Cardiac fibroblast (primary cell): ENCODE measurements at places on chromosomes 16 and 17.

DNA sequence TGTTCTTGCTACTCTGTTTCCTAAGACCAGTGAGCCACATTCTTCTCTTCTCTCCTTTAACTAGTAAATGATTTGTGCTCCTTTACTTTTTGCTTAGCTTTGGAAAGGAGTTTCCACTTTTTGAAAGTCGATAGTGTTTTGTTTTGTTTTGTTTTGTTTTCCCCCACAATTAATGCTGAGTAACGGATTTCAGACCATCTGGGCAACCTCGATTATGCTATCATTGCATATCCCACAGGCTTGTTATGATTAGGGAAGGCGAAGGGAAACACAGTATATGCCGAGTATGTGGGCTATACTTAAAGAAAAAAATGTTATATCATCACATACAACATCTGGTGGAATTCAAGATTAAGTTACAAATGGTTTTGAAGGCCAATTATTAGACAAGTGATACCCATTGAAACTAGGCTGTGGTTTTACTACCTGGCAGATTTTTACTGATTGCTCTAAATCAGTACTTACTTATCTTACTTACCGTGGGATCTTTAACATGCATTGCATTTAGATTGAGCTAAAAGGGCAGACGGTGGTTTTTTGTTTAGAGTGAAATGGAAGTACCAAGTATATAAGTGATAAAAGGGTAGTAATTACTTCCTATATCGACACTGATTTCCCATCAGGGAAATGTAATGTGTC, 361.3 kb upstream of the SOX9 start:
- DNase-seq, result no peak

DNA sequence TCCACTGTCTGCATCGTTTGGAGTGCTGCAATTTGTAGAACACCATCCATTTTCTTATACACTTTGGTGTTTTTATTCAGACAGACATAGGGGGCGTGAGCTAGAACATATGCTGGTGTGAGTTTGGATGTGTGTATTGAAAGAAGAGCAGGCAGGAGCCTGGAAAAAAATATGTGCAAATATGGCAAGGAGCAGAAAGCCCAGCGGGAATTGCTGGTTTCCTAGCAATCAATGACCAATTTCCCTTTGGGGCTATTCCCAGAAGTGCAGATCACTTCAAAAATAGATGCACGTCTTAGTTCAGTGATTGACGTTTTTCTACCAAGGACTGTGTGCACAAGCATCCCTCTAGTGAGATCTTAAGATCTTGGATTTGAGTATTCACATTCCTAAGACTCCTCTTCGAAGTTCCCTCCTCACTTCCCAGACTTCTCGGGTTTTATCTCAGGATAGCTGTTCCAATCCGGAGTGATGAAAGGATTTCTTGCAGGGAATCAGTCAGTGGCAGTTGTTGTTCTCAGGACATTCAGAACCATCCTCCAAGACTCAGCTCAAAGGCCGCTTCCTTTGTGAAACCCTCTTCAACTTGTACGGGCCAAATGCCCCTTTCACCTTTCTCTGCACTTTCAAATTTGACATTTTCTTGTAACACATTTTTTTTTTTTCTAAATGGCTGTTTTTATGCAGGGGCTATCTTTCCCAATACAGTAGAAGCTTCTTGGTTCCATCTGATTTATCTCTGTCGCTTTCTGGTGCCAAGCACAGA, 268.7 kb upstream of the ASIC2 start:
- no peak for DNase-seq

DNA sequence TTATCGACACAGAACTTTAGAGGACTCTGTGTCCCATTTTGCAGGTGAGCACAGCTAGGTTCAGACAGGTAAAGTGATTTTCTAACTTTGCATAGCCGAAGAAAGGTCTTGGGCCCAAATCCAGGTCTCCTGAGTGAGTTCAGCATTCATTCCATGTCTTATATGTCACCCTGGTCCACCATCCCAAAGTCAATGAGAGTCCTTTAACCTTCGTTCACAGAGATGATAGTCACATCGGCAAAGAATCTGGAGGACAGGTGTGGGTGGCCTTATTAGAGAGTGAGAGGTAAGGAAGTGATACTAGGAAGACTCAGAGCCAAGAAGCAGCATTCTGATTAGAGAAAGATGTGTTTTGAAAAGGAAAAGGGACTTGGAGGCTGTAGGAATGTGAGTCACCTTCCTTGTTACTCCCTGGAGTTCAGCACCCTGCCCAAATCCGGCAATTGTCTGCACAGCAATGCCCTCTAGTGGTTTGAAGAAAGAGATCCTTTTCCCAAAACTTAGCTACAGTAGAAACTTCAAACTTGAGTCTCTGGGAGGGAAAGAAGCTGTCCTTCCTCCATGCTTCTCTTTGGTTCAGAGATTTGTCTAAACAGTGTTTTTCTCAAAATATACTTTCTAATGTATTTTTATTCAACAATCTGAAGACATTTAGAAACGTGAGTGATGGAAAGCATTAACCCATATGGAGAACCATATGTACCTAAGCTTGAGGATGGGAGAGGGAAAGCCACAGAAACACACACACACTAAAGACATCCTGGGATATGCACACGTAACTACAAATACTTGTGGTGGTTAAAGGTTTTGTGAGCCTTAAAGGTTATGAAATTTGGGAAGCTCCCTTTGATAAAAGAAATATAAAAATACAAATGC, 96.4 kb upstream of the SHISA6 start:
- DNase-seq, result peak; percentile 45

DNA sequence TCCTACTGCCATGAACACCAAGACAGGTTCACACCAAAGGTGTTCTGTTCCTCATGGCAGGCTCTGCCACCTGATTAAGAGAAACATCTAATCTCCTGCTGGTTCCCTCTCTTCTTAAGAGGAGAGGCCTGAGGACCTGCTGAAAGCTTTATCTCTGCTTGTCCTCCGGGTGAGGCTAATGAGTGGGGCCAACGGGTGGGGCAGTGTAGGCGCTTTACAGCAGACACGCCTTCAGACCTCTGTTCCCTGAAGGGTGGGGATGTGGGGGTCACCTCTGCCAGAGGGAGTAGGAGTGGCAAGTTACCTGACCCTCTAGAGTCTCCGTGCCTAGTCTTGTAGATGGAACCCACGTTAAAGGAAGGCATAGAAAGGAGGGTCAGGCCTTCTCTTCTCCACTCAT, 4.2 kb upstream of the MRM1 start:
- DNase-seq, result no peak

DNA sequence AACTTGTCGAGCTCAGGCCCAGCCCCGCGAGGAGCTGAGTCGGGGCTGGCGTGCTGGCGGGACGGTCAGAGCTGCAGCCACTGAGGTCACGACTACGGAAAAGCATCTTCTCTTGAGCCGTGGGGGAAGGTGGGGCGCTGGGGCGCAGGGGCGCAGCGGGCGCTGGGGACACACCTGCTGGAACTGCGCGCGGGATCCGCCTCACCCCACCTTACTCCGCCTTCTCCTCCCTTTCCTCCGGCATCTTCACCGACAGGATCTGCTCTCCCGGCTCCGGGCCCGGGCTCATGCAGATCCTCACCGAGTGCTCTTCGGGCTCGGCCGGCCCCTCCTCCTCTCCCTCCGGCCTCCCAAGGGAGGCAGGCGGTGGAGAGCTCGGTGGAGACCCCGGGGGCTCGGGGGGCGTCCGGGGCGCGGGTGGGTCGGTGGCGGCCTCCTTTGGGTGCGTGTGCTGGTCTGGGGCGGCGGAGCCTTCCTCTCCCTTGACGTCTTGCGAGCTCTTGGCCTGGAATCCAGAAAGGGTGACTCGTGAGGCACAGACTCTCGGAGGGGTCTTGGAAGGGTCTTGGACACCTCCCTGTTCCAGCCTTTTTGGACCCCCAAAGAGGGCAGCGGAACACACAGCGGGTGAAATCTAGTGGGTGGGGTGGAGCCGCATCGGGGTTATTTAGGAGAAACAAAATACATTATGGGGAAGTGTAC, 81.8 kb upstream of the KIFC3 start:
- DNase-seq, result no peak

DNA sequence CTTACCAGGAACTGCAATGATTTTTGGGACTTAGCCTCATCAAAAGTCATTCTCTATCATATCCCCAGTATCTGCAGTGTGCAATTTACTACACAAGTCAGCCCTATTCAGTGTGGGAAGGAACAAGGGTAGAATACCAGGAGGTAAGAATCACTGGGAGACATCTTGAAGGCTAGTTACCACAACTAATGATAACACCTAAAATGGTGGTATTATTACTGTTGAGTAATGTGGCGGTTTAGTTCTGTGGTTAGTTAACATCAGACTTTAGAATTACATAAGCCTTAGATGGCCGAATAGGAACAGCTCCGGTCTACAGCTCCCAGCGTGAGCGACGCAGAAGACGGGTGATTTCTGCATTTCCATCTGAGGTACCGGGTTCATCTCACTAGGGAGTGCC, 567.9 kb upstream of the CDH11 start:
- DNase-seq, result no peak

GRCh38 chr16:25140459-25140858, 28.9 kb downstream of the LCMT1 start:
- no peak for DNase-seq

DNA sequence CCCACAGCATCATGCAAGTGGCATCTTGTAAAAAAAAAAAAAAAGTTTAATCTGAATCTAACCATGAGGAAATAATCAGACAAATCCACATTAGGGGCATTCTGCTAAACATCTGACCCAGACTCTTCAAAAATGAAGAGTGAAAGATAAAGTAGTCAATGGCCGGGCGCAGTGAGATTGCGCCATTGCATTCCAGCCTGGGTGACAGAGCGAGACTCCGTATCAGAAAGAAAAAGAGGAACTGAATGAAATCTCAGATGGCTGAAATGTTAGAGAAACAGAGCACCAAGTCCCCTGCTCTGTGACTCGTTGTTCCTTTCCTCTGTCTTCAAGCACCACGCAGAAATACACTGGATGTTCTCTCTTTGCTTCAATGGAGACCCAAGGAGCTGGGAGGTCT, 12.7 kb upstream of the RNF135 start:
- no peak for DNase-seq

GRCh38 chr16:72860726-72861562, 187.0 kb downstream of the ZFHX3 start:
- DNase-seq, result no peak

GRCh38 chr17:72710834-72711233, 381.7 kb downstream of the SLC39A11 start:
- no peak for DNase-seq

DNA sequence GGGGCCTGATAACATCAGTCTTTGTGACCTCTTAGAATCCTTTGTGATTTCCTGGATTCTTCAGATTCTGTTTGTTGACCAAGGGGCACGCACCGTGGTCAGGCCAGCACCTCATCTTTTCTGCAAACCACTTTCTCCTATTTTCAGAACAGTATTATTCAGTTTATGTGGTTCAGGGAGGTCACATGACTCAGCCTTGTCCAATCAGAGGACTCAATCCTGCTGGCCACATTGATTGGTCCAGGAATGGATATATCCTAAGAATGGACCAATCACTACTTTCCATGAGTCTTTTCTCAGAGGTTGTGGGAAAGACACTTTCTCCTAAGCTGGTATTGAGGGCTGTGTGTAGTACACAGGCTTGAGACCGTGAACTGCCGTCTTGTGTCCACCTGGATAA, 123.1 kb upstream of the EEF2KMT start:
- DNase-seq, result no peak

- DNase-seq, result no peak
These were observed 24.2 kb downstream of the CRISPLD2 start for GRCh38 chr16:84844049-84844350.

DNA sequence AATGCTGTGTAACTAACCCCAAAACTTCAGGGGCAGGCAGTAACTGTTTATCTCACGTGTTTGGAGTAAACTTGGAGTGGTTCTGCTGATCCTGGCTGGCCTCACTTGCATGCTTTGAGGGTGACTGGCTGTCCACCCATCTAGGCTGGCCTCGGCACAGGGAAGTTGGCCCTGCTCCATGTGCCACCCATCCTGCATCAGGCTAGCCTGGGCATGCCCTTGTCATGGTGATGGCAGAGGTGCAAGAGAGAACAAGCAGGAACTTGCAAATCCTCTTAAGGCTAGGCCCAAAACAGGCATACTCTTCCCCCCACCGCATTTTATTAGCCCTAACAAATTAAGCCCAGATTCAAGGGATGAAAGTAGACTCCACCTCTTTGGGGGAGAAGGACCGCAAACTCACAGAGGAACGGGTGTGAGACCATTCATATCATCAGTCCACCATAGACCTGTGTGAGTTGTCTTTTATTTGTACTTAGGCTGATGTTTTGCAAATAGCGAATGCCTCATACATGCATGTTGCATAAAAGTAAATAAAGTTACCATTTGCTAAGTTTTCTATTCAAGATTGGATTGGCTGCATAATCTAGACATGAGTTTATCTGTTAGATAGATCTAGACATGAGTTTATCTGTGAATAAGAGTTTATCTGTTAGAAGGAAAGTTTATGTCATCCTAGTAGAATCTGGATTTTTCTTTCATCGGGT, 221.0 kb downstream of the CCDC182 start:
- DNase-seq, result peak; percentile 30
